Activated CD4-positive, alpha-beta T cell treated with anti-CD3 and anti-CD28 coated beads, Interleukin-2, amount 10 ng/mL, durations not matched to agents 7 days and 5 days (primary cell): ENCODE measurements at places on chromosomes 7 and 10. TPM values are rescaled to one million over a fixed set of nuclear protein-coding genes. Genes with fewer than 3 reads are reported as not detected.

Gene HOXA3
- not detected for total RNA-seq

Gene TMEM270
- total RNA-seq = not detected

Gene CAV1
- total RNA-seq = not detected

- H3K36me3 ChIP-seq = no peaks in the 10 kb centered on the region
- H3K4me1 ChIP-seq = no peaks in the 10 kb centered on the region
- H3K4me3 ChIP-seq = no peak overlapping the region
- no peak for DNase-seq
- no peak overlapping the region for H3K27ac ChIP-seq
- no peaks in the 10 kb centered on the region for H3K27me3 ChIP-seq
These were observed 1096.1 kb upstream of the CELF2 start for GRCh38 chr10:9921544-9921943.

DNA sequence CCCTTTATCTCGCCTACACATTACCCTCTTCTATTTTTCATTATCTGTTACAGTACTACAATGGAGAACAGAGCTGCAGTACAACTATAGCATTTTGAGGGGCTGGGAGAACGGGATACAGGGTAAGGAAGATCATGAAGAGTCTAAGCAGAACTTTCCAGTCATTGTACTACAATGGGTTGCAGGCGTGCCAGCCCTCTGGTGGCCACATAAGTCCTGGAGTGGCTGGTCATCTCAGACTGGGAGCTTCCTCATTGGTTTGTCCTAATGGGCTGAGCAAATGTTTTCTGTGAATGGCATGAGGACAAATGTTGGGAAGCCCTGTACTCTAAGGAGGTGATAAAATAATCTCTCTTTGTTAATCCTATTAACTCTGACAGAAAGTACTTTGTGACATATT is 33.0 kb downstream of the TMEM106B start:
- H3K4me1 ChIP-seq = peaks cover 12% of the 10 kb centered on the region
- DNase-seq = no peak
- no peaks in the 10 kb centered on the region for H3K27me3 ChIP-seq
- no peak overlapping the region for H3K27ac ChIP-seq
- H3K4me3 ChIP-seq = no peak overlapping the region

GRCh38 chr7:5332579-5332978 is 49.8 kb downstream of the SLC29A4 start:
- DNase-seq = no peak
- peaks cover 57% of the 10 kb centered on the region for H3K36me3 ChIP-seq
- peaks cover 1% of the 10 kb centered on the region for H3K27me3 ChIP-seq
- H3K4me3 ChIP-seq = no peak overlapping the region

DNA sequence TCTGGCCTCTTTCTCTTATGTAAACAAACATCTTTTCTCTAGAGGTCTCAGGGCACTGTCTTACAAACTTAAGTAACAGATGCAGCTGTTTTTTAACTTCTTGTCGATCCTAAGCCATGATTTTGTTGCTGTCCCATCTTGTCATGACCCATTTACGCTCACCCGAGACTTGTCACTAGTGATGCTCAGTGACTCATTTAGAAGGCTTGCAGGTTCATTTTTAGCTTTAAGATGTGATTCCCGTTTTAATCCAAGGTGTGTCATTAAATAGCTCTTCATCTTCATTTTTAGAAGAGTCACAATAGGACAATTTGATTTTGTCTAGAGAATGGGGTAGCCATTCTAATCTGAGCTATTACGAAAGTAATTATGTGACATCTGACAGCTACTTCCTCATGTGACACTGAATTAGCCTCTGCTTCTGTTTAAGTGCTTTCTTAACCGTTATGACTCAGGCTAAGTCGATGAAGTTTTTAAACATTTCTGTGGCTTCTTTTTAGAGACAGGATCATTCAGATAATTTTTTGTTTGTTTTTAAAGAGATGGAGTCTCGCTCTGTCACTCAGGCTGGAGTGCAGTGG is 42.7 kb downstream of the SPDYE5 start:
- no peak overlapping the region for H3K27ac ChIP-seq
- no peak overlapping the region for H3K4me3 ChIP-seq
- DNase-seq = no peak
- no peaks in the 10 kb centered on the region for H3K36me3 ChIP-seq

DNA sequence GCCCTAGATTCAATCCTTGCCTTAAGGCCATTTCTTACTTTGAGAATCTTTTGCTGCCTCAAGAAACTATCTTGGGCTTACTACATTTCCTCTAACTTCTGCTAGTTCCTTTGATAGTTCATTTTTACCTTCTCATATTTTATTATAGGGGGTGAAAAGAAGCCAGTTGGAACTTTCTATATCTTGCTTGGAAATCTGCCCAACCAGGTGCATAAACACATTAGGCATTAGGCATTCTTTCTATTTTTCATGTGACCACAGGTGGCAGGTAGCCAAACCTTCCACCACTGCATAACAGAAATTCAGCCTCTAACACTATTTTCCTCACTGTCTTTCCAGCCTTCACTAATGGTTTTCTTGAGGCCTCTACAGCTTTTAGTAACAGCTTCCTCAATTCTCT is 300.0 kb upstream of the SP8 start:
- H3K27ac ChIP-seq = no peak overlapping the region
- H3K4me3 ChIP-seq = no peak overlapping the region
- DNase-seq = no peak
- no peaks in the 10 kb centered on the region for H3K36me3 ChIP-seq
- H3K27me3 ChIP-seq = peaks cover 1% of the 10 kb centered on the region
- H3K4me1 ChIP-seq = no peaks in the 10 kb centered on the region

DNA sequence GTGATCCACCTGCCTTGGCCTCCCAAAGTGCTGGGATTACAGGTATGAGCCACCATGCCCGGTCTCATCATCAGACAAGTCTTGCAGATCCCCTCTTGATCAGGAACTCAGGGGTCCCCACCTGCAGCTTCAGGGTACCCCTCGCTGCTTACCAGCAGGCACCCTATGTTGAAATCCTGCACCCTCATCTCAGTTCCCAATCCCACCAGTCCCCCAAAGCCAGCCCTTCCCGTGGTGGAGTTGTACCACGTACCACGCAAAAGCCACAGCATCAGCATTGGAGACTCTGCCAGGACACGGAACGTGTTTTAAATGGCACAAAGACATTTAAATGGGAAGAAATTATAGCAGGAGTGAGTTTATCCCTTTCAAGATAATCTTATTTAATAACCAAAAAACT is 202.0 kb downstream of the CUX1 start:
- DNase-seq = no peak
- H3K4me1 ChIP-seq = peaks cover 3% of the 10 kb centered on the region
- no peaks in the 10 kb centered on the region for H3K36me3 ChIP-seq
- H3K27ac ChIP-seq = no peak overlapping the region
- H3K4me3 ChIP-seq = no peak overlapping the region

DNA sequence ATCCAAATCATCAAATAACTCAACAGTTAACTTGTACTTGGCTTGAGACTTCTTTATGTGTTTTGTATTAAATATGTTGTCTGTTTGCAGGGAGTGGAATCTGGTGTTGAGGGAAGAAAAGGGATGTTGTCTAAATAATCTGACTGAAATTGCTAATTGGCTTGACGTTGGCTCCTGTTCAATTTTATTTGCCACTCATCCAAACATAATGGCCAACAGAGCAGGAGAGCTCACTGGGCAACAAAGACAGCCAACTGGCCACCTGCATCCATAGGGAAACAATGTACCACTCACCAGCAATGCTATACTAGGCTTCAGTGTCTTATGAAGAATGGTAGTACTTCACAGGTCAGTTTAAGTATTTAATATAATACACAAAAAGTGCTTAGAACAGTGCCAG is 80.5 kb downstream of the FAM13C start:
- no peaks in the 10 kb centered on the region for H3K36me3 ChIP-seq
- no peak overlapping the region for H3K27ac ChIP-seq
- no peaks in the 10 kb centered on the region for H3K27me3 ChIP-seq
- H3K4me3 ChIP-seq = no peak overlapping the region
- H3K4me1 ChIP-seq = no peaks in the 10 kb centered on the region

GRCh38 chr10:24690961-24691512 is 32.6 kb downstream of the ARHGAP21 start:
- no peaks in the 10 kb centered on the region for H3K27me3 ChIP-seq
- peaks cover 2% of the 10 kb centered on the region for H3K4me1 ChIP-seq
- H3K4me3 ChIP-seq = no peak overlapping the region
- no peaks in the 10 kb centered on the region for H3K36me3 ChIP-seq
- H3K27ac ChIP-seq = no peak overlapping the region
- DNase-seq = no peak

DNA sequence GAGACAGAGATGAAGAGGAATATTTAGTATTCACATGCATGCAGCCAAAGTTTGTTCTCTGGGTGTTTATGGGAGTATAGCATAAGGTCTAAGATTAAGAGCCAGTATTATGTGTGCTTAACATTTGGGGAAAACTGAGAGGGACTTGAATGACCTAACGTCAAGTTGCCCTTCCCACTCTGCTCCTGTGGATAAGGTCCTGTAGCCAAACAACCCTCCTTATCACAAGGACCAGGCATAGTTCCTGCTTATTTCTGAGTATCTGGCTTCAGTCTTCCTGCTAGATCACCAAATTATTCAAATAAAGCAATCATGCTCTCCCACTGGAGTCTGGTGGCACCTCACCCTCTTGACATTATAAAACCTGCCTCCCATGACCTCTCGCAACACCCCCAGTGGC is 137.9 kb upstream of the SEMA3E start:
- H3K27me3 ChIP-seq = no peaks in the 10 kb centered on the region
- H3K4me3 ChIP-seq = no peak overlapping the region
- no peaks in the 10 kb centered on the region for H3K36me3 ChIP-seq
- no peaks in the 10 kb centered on the region for H3K4me1 ChIP-seq
- H3K27ac ChIP-seq = no peak overlapping the region

DNA sequence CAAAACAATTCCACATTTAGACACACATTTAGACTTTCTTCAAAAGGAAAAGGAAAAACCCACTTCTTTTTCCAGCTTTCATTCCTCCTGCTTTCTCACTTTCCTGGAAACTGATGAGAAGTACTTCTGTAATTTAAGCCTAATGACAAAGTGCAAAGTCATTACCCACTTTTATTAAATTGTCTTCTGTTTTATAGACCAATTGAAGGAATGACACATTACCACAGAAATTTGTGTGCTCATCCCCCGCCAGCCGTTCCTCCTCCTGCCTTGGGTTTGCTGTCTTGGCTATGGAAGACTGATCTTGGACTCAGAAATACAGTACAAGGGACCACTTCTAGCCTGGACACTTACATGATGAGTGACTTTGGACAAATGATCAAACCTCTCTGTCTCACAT is 717.8 kb downstream of the SORCS3 start:
- no peak overlapping the region for H3K27ac ChIP-seq
- H3K36me3 ChIP-seq = no peaks in the 10 kb centered on the region
- H3K4me3 ChIP-seq = no peak overlapping the region

DNA sequence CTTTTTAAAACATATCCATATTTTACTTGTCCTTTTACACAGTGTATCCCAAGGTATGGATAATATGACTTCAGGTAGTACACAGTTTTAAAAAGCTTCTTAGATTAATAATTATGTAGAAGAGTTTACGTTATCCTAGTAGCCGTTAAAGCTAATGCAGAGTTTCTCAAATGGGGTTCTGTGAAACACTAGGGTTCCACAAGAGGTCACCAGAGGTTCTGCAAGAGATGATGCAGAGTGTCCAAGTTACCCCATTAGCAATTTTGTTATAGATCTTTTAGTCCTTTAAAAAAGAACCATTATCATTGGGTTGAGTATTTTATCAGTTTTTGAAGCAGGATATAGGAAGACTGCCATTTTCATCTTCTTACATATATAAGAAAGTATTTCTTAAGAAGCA is 298.9 kb upstream of the HPS1 start:
- H3K36me3 ChIP-seq = no peaks in the 10 kb centered on the region
- no peaks in the 10 kb centered on the region for H3K27me3 ChIP-seq
- H3K27ac ChIP-seq = no peak overlapping the region
- no peak for DNase-seq
- H3K4me3 ChIP-seq = no peak overlapping the region
- no peaks in the 10 kb centered on the region for H3K4me1 ChIP-seq

GRCh38 chr10:11396311-11396955 is 215.0 kb downstream of the USP6NL start:
- DNase-seq = no peak
- H3K4me1 ChIP-seq = peaks cover 26% of the 10 kb centered on the region

- H3K4me3 ChIP-seq = no peak overlapping the region
- DNase-seq = no peak
- no peak overlapping the region for H3K27ac ChIP-seq
- H3K4me1 ChIP-seq = no peaks in the 10 kb centered on the region
- H3K36me3 ChIP-seq = no peaks in the 10 kb centered on the region
- H3K27me3 ChIP-seq = peaks cover 3% of the 10 kb centered on the region
These were observed 170.4 kb downstream of the EGFR start for GRCh38 chr7:55189146-55189766.

DNA sequence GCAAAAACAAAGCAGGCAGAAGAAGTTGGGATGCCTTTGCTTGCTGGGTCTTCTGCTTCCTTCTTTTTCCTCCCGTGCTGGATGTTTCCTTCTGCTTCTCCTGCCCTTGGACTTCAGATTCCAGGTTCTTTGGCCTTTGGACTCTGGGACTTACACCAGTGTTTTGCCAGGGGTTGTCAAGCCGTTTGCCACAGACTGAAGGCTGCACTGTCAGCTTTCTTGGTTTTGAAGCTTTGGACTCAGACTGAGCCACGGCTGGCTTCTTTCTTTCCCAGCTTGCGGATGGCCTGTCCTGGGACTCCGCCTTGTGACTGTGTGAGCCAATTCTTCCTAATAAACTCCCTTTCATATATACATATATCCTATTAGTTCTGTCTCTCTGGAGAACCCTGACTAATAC is 11.3 kb upstream of the LCOR start:
- H3K36me3 ChIP-seq = no peaks in the 10 kb centered on the region
- H3K27ac ChIP-seq = no peak overlapping the region
- DNase-seq = no peak
- no peak overlapping the region for H3K4me3 ChIP-seq
- H3K27me3 ChIP-seq = no peaks in the 10 kb centered on the region

DNA sequence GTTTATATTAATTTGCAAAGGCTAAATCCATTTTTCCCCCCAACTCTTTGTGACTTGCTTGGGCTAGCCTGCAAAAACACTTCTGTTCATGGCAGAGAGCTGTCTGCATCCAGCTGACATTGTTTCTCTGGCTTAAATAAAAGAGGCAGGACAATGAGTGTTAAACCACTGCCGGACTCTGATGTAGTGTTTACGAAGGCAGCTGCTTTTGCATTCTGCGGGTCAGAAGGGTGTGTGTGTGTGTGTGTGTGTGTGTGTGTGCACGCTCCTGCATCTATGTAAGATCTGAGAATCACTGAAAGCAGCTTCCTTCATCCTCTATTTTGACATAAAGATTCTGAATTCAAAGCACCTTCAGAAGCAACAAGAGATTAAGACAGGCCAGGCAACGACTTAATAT is 28.3 kb downstream of the NRP1 start:
- H3K36me3 ChIP-seq = no peaks in the 10 kb centered on the region
- DNase-seq = no peak
- peaks cover 3% of the 10 kb centered on the region for H3K27me3 ChIP-seq
- no peak overlapping the region for H3K4me3 ChIP-seq
- H3K4me1 ChIP-seq = peaks cover 8% of the 10 kb centered on the region
- no peak overlapping the region for H3K27ac ChIP-seq

DNA sequence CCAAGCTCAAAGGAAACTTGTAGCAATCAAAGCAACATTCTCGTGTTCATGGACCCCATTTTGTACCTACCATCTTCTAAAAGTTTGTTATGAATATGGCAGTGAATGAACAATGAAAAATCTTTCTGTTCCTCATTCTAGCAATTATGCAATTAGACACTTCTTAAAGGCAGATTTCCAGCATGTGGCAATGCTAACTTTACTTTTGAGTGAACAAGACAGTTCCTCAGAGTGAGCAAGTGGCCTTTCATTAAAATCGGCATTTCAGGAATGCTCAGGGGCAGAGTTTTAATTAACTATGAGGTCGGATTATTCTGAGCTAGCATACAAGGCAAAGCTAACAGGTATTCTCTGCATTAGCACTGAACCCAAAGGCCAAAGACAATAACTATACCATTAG is 48.4 kb upstream of the NFE2L3 start:
- DNase-seq = no peak
- H3K4me1 ChIP-seq = peaks cover 30% of the 10 kb centered on the region
- no peaks in the 10 kb centered on the region for H3K36me3 ChIP-seq
- no peak overlapping the region for H3K27ac ChIP-seq
